ENCODE measurements at places on chromosomes 2 and 18.
A peak's percentile ranks its signal among the peaks of the same experiment; 100 is the strongest.

GRCh38 chr2:8234757-8235374 lies 447.0 kb upstream of the ID2 start:
- DNase-seq, result no peak

DNA sequence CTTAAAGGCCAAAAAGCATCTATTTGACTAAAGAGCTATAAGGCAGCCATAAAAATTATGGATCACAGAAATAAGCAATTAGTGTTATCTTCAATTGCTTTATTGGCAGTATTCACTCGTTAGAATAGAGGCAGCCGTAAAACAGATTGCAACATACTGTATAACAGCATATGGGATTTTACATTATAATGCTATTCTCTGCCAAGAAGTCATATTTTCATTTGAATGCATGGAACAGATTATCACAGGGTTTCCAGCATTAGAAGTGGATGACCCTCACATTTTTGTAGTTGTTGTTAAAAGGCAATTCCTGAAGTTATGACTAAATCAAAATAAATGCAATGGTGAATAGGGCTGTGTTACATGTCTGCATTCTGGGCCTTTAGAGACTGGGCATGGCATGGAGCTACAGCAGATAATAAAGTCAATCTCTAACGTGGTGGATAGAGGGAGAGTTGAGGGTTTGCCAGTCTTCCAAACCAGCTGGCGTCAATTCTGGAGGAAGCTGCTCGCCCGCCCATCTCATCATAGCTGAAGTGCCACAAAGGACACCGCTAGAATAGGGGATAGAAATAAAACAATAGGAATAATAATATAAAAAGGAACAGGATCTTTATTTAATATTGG lies 155.4 kb upstream of the VRK2 start:
- DNase-seq, result peak; percentile 59

DNA sequence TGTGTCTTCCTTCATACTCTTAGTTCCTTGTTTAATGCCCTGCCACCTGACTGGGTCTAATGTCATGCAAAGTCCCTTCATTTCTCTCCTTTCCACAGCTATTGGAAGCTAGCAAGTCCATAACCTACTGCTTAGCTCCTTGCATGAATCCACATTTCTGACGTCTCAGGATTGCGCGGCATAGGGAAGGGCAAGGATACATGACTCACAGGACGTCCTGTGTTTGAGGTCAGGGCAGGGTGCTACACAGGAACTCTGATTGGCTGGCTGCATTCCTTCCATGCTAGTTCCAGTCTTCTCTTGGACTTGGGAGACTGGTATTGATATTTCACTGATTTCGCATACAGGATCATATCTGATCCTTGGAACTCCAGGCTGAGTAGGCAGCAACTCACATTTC lies 137.9 kb downstream of the CDH2 start:
- peak; percentile 56 for DNase-seq

- no peak for DNase-seq
Observed at GRCh38 chr2:145654156-145654555, 1134.2 kb upstream of the ZEB2 start.

DNA sequence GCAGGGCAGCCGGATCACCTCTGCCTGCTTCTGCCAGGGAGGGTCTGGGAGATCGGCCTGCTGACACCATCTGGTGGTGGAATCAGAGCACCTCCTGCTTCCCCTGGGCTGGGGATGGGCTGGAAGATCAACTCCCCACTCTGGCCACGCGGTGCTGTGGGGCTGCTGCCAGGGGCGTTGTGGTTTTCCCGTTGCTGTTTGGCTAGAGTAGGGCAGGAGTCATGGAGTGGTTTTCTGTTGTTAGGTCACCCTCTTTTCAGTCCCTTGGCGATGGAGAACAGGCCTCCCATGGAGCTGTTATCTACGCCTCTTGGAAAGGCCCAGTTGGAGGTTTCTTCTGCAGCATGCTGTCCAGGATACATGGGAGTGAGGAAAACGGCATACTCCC lies 15.2 kb downstream of the BCL2L11 start:
- peak; percentile 30 for DNase-seq

DNA sequence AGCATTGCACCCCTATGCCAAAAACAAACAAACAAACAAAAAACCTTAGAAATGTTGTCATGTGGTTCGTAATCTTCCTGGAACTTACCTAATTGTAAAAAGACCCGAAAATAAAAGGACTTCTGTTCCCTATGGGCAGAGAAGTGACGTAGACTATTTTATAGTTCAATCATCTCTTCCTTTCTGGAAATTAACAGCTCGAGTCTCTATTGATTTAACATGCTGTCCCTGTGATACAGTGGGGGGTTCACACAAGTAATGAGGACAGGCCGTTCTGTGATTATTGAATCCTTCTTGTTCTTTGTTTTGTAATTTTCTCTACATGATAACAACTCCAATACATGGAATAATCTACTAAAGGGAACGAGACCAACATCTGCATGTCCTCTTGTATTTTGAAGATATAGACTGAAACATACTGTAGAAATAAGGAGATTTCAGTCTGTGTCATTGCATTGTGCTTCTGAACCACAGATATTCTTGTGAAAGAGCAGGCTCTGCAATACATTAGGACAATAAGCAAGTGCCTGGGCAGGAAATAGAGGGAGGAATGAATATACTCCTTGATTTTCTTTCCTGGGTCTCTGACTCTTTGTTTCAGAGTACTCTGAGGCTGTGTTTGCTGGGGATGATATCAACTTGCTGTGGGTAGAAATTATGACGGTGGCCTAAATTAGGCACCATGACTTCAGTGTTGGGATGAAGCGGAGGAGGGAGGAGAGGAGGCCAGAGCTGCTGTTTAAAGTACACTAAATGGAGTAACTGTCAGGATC lies 65.7 kb upstream of the PPM1B start:
- no peak for DNase-seq

- DNase-seq, result peak; percentile 88
Observed at GRCh38 chr2:20593072-20594034, 57.5 kb downstream of the HS1BP3 start.

DNA sequence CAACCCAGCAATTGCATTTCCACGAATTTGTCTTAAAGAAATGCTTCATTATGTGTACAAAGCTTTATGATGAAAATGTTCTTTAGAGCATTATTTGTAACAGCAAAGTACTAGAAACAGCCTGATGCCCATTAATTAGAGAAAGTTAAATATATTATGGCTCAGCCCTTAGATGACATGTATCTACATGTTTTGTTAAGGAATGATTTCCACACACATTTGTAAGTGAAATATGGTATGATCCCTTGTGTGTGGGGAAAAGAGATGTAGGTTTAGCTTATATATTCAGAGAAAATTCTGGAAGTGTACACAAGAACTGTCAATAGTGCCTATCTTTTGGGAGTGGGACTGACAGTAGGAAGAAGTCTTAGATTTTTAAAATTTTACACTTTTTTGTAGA lies 3.8 kb upstream of the PTPN4 start:
- no peak for DNase-seq

DNA sequence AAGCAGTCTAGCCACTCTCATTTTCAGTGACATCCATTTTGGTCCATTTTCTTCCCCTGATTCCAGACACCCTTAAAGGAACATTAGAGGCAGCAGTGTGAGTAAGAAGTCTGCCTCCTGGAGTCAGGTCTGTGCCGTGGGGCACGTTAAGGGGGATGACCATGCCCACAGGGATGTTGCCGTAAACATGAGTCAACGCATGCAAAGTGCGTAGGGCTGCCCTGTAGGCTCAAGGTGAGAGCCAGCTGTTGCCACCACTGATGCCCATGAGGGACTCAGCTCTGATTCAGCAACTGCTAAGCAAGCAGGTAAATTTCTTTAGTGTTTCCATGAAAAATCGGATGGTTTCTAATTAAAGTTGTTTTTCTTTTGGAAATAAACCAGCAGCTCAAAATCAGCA lies 61.4 kb upstream of the TFCP2L1 start:
- no peak for DNase-seq

- DNase-seq, result peak; percentile 85
Observed at GRCh38 chr2:190607014-190607597, 41.8 kb upstream of the NAB1 start.

GRCh38 chr2:188517549-188518215 lies 226.0 kb downstream of the GULP1 start:
- DNase-seq, result peak; percentile 55

GRCh38 chr2:101574622-101575021 lies 99.7 kb upstream of the RFX8 start:
- no peak for DNase-seq

DNA sequence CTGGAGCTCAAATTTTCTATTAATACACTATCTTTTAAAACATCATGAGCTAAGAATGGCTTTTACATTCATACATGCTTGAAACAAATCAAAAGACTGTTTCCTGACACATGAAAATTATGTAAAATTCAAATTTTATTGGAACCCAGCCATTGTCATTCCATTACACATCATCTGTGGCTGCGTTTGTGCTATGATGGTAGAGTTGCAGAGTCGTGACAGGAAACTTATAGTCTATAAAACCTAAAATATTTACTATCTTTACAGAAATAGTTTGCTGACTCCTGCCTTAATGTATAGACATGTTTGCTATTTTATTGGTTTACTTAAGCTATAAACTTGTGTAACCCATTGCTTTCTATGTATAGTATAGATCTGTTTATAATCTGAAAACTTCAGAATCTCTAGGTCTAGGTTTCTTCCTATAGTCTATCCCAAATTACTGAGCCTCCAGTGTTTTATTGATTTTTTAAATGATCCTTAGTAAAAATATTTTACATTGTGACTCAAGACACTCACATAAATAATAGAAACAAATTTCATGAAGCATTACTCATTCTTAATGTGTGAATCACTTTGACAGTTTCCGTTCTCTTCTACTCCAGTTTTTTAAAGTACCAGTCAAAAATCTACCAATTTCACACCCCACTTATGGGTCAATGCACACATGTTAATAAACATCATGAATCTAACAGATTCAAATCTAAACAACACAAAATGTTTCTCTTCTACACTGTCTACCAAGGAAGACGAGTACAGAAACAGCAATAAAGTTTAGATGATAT lies 26.4 kb upstream of the MRPL19 start:
- peak; percentile 56 for DNase-seq
